ENCODE measurements at places on chromosomes 13 and 19.

GRCh38 chr19:17993076-17993813 lies 14.7 kb upstream of the ARRDC2 start:
- no peak for DNase-seq

GRCh38 chr13:60679131-60679530 lies 282.1 kb downstream of the TDRD3 start:
- DNase-seq: no peak

- no peak for DNase-seq
Observed at GRCh38 chr13:74024856-74025255, 109.3 kb downstream of the KLF12 start.

DNA sequence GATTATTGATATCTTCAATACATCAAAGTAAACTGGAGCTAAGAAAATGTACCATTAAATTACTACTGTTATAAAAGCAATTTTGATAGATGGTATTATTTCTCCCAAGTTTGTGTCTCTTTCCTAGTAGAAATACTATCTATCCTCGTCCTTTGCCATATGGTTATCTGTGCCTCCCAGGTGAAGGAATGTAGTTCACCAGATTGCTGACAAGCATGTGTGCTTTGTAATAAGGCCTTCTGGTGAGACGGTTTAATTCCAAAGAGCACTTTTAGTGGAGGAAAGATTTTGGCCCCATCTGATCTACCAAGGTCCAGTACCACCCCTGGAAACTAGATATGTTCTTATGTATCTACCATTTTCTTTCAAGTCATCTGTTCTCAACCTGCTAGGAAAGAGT lies 243.6 kb downstream of the DLEU7 start:
- no peak for DNase-seq

GRCh38 chr19:16571822-16572331 lies 338 bp downstream of the SLC35E1 start:
- no peak for DNase-seq

- no peak for DNase-seq
Observed at GRCh38 chr13:41079725-41080124, 18.4 kb downstream of the WBP4 start.

DNA sequence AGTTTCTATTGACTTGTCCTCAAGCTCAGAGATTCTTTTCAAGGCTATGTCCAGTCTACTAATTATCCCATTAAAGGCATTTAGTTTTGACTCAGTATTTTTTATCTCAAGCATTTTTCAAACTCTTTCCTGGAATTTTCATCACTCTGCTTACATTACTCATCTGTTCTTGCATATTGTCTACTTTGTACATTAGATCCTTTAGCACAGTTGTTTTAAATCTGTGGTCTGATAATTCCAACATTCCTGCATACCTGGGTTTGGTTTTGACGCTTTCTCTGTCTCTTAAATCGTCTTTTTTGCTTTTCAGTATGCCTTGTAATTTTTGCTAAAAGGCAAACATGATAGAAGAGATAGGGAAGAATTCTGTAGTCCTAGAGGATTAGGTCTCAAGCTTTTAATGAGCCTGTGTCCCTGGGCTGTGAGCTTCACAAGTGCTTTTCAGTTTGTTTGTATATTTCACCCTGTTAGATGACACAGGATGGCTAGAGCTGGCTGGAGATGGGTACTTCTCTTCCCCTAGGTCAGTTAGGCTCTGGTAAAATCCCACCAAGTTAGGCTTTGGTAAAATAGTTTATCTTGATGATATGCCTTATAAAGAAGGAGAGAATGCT lies 46.1 kb upstream of the GPC6 start:
- DNase-seq: no peak

- DNase-seq: no peak
Observed at GRCh38 chr13:67416047-67416925, 186.2 kb upstream of the PCDH9 start.

DNA sequence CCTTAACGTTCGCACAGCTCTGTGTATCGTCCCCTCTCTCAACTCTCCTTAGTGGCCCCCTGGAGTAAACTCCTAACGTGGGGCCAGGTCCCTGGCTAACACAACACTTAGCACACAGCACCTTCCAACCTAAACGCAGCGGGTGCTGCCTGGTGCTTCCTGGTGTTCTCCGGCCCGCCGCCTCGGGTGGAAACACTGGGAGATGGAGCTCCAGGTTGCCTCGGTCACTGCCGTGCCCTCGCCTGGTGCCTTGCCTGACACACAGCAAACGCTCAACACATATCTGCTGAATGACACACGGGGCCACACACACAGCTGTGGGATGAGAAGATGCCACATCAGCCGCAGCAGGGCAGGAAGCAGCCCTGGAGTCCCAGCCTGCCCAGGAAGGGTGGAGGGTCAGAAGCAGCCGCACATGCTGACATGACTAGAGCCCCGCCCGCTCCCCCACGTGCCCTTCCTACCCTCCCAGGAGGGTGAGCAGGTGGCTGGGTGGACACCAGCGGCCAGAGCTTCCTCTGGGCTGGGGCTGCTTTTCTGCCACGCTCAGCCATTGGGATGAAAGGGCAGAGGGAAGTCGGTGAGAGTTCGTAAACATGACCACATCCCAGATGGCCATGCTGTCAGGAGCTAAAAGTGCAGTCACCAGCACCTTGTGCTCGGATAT lies 6.6 kb downstream of the PEPD start:
- DNase-seq: no peak

- DNase-seq: peak; percentile 46
Observed at GRCh38 chr13:36818804-36819738, at the start of gene RFXAP. Gene RFXAP, plus strand, starts transcription at chr13:36819222. Its CDS starts 136 bp downstream, at chr13:36819358.

- DNase-seq: no peak
Observed at GRCh38 chr19:46716672-46717033, 261 bp downstream of the PRKD2 start.

DNA sequence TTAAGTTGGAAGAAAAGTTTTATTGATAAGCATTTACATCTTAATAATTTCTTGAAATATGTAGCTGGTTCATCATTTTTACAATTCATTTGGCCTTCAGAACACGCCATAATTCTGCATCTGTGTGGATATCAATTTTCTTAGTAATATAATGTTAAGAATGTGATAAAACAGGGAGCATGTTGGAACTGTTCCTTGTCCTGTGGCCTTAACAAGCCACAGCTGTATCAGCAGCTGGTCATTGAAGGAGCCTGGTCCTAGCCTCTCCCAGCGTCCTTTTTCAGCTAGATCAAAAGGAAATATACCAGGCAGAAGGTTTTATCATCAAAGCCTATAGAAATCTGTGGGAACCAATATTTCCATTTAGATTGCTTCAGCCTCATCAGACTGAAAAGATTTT lies 421.8 kb downstream of the SPRY2 start:
- DNase-seq: no peak

GRCh38 chr19:15869109-15869555 lies 28.7 kb downstream of the CYP4F2 start:
- DNase-seq: no peak

- DNase-seq: no peak
Observed at GRCh38 chr19:10800488-10800887, 35.5 kb downstream of the TMED1 start.

DNA sequence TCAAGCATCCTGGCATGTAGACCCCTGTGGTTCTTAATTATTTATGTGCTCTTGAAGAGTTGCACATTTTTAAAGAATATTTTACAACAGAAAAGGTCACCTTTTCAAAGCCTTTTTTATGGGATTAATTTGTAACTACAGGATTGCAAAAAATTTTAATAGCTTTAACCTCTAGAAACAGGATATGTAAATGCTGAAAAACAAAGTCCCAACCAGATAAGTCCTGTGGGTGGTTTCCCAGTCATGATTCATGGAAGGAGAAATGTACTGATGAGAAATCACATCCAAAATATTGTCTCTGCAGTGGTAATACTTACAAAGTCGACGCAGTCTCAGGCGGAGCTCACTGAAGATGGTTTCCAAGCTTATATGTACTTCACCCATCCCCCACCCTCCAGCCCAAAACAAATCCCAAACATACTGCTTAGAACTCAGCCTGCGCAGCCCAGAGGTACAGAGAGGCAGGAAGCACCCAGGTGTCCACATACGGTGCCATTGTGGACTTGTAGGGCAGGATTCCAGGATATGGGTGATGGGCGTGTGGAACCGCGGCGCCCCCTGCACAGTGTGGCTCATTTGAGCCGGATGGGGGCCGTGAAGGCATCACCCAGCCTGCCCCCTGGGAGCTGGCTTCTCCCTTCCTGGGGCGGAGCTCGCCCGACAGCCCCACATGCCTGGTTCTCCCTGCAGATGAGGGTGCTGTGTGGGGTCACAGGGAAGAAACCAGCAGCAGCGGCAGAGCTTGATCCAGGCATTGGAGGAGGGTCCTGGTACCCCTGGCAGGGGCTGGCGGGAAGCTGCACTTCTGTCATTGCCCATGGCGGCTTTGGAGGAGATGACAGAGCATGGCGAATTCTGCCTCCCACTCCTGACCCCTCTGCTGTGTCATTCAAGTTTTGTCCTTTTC lies 101.2 kb downstream of the ATP11A start:
- DNase-seq: no peak

- DNase-seq: no peak
Observed at GRCh38 chr13:87536899-87537298, 134.3 kb upstream of the SLITRK5 start.

DNA sequence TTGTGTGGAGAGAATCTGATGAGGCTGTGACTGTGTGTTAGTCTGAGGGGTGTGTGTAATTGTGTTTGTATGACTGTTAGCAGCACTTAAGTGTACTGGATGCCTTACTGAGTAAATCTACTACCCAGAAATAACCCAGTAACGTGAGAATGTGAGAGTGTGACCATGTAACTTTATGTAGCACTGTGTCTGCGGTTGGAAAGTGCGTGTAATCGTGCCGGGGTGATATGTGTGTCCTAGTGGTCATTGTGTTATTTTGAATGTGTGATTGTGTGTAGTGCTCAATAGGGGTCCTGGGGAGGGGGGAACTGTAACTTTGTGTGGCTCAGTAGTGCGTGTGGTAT lies 550 bp downstream of the ZNF383 start:
- no peak for DNase-seq

GRCh38 chr13:44873461-44873860 lies 115.8 kb downstream of the NUFIP1 start:
- DNase-seq: no peak

DNA sequence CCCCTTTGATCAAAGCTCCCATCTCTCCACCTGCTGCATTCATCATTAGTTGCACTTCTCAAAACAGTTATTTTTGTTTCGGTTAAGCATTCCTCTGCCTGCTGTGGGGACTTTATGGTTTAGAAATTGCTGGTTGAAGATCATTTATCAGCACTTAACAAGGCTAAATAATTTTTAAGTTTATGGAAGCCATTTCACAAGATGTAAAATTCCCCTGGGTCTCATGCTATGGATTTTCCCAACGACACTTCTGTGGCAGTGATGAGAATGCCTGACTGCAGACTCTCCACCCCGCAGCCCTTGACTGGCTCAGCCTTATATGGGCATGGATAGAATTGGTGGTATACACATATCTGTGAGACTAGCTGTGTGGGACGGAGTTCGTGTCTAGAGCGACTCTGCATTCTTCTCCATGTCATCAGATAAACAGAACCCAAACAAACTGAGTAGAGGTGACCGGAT lies 52.8 kb downstream of the COL4A2 start:
- DNase-seq: no peak

DNA sequence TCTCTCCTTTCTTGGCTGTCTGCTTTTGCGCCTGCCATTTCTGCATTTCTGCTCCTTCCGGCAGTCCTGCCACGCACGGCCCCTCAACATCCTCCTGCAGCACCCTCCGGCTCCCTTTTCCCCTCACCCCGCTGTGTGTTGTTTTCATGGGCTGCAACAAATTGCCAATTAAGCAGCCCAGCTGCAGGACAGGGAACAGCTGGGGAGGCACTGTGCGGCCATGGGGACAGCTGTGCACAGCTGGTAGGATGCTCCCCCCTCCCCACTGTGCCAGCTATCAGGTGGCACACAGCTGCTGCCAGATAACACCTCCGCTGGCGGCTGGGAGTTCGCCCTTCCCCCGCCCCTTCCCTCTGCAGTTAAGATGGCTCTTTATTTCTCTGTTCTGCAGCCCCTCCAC lies 25.4 kb downstream of the LYL1 start:
- DNase-seq: no peak

DNA sequence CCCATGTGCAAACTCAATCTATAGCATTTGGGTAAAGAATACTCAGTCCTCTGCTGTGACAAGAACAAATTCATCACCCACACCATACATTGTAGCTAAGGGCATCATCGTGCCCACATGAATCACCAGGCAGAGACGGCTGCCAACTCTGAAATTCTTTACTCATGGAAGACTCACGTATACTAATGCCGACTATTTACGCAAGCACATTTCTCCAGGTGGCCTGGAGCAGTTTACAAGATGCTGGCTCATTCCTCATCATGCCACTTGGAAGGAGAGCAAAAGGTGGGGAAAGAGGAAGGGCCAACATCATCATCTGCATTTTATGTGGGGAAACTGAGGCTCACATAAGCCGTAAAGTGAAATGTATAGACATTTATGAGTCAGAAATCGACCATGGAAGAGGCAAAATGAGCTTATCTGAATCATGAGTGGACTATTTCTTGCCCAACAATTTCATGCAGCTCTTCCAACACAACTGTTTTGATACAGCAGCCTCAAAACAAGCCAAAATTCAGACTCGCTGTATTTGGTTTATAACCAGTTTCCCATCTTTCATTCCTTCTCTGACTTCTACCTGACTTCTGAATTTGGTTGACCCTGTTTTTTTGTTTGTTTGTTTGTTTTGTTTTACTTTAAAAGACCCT lies 213.9 kb upstream of the SERP2 start:
- DNase-seq: no peak

GRCh38 chr13:33281951-33282595 lies 3.5 kb downstream of the STARD13 start:
- no peak for DNase-seq

GRCh38 chr13:82720986-82721385 lies 1161.3 kb downstream of the SLITRK1 start:
- no peak for DNase-seq

GRCh38 chr13:51818781-51819511 lies 15.0 kb upstream of the DHRS12 start:
- DNase-seq: no peak

DNA sequence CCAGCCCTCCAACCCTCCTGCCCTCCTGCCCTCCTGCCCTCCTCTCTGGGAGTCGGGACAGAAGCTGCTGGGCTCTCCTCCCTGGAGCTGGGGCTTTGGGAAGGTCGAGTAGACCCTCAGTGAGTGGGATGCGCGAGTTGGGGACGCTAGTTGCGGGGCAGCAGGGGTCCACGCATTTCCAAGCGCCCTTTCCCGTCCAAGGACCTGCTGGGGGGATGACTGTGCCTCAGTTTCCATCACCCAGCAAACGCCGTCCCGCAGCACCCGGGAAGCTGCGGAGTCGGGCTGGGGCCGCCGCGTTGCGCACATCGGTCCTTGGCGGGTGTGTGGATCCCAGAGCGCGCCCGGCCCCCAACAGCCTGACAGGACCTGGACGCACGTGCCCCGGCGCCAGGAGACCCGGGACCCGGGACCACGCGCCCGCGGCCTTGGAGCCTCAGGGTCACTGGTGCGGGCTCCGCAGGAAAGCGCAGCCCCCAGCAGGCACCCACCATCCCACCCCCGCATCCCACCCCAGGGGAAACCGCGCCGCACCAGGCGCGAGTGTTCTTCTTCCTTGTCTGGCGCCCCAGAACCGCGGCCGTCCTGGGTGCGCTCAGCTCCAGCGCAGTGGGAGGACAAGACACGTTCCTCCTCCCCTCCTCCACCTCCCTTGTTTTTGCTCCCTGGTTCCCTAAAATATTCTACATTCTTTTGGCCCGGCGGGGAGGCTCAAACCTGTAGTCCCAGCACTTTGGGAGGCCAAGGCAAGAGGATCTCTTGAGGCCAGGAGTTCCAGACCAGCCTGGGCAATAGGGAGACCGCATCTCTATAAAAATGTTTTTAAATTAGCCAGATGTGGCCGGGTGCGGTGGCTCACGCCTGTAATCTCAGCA lies 9.2 kb downstream of the ONECUT3 start:
- no peak for DNase-seq

GRCh38 chr13:26895081-26895807 lies 134.7 kb upstream of the GPR12 start:
- DNase-seq: no peak

All from cortex of kidney (tissue), 1 donor.